Panc1 (cell line): ENCODE measurements at places on chromosomes 1 and 21. TPM values are rescaled to one million over a fixed set of nuclear protein-coding genes. Genes with fewer than 3 reads are reported as not detected.

- DNase-seq = no peak
Measured at GRCh38 chr1:93346421-93346993, 800 bp downstream of the DR1 start.

The LCA5L gene
- 0.87 TPM for total RNA-seq

- no peak for DNase-seq
Measured at GRCh38 chr21:42721341-42721824, 68.0 kb downstream of the PDE9A start.

The SPRR2E gene
- total RNA-seq = not detected

DNA sequence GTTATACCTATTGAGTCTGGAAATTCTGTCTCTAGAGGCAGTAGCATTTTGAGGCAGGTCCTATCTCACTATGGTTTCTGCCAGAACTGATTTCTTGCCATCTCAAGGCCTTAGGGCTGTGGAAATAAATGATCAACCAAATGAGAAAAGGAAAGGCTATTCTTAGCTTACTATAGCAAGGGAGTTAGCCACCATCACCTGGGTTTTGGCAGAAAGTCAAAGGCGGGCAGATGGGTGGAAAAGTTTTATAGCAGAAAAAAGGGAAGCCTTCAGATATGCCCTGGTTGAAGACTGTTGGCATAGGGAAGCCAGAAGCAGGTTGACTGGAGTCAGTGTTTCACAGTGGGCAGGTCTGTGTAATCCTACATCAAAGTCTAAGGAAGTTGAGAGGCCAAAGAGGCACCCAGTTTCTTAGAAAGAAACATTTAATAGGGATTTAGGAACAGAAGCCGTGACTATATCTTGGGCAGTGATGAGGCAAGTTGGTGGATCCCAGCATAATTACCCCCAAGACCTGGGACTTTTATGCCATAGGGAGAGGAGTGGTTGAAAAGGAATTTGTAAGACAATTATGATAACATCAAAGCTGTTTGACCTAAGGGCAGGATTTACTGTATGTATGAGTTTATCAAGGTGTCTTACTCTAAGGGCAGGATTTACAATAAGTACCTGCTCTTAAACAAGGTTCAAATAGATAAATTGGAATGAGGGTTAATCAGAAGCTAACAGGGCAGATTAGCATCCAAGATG lies 29.7 kb downstream of the CTH start:
- no peak for DNase-seq

- DNase-seq = no peak
Measured at GRCh38 chr1:3880429-3881192, 19.5 kb downstream of the C1orf174 start.

The OR14A2 gene
- total RNA-seq = not detected

The DNAJB4 gene
- total RNA-seq = 14.9 TPM

- DNase-seq = no peak
Measured at GRCh38 chr1:116334015-116334547, 39.0 kb upstream of the ATP1A1 start.

DNA sequence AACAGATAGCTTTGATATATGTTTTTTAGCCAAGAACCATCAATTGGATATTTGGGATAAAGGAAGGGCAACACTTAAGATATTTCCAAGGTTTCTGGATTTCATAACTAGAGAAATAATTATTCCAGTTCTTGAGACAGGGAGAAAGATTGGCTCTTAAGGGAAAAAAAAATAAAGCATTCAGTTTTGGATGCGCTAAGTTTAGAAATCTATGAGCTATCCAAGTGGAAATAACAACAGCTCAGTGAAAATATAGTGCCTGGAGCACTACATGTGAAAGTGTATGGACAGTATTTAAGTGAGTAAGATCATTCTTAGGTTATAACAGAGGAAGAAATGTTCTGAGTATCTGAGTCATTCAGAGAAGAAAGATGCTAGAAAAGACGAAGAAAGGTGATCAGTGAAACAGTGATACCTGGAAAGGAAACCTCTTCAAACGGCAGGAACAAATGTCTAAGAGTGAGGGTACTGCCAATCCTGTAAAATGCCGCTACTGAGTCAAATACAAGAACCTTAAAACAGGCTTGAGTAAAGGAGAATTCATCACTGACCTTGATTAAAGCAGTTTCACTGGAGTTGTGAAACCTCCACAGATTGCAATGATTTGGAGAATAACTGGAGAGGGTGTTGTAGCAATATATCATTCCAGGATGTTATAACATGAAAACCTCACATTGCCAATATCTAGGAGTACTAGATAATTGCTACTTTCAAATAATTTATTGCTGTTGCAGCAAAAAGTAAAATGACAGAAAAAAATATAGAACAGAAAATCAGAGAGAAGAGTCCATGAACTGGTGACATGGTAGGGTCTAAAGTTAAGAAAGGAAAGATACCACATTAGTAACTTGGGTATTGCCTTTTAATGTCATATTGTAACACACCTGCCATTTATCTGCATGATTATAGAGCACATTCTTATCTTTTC lies 482.1 kb upstream of the RGS18 start:
- no peak for DNase-seq

DNA sequence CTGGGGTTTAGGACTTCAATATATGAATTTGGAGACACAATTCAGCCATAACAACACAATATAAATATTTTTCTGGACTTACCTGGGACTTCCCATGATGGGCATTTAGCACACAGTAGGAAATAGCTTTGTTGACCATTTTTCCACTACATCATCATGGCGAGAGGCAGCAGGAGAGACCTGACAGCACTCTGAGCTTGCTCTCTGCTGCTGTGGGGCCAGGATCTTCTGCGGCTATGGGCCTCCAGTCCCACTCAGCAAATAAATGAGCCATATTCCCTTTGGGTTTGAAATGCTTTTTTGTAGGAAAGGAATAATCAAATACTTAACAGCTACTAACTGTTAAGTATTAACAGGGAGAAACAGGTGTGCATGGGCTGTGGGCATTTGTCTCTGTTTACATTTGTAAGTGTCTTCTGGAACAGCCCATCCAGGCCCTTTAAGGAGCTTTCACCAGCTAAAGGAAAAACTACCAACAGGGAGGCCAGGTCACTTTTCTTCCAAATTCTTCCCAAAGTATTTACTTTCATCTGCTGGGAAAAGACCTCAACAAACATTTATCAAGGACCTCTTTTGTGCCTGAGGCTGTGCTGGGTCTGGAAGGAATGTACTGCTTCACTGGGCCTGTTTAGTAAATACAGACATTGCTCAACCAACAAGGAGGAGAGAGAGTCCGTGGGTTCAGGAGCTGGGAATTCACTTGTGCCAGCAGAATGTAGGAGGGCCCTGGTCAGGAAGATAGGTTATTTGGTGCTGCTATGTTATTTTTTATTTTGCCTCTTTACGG lies 133.2 kb downstream of the LRIG2 start:
- DNase-seq = no peak

The ETV3L gene
- total RNA-seq = not detected

- no peak for DNase-seq
Measured at GRCh38 chr1:3727042-3727824, 25.0 kb upstream of the CCDC27 start.

DNA sequence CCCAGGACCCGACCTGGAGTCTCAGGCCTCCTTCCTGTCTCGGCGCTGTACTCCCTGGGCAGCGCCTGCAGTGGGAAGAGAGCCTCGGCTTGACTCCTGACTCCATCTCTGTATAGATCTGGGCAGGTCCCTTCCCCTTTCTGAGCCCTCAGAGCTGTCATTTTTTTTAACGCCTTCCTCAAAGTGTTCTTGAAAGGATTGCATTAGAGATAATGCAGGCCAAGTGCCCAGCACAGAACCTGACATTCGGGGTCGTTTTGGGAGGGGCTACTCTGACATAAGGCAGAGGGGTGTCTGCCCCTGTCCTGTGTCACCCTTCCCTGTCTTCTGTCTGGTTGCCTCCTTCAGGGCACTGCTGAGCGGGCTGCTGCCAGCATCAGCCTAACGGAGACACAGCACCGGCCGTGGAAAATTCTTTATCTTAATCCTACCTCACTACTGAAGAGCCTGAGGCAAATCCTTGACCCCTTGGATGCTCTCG lies 271.6 kb downstream of the TRABD2B start:
- no peak for DNase-seq

DNA sequence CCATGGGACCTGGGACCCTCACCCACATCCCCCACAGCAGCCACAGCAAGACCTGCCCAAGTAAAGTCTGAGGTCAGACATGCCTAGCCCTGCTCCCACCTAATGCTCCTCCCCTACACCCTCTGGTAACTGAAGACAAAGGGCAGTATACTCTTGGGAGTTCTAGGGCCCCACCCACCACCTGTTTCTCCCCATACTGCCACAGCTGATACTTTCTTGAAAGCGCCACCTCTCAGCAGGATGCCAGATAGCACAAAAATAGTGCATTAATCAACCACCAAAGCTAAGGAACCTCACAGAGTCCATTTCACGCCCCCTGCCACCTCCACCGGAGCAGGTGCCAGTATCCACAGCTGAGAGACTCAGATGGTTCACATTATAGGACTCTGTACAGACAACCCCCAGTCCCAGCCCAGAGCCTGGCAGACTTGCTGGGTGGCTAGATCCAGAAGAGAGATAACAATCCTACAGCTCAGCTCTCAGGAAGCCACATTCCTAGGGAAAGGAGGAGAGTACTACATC lies 238.1 kb downstream of the LRRC40 start:
- no peak for DNase-seq

The SIPA1L2 gene
- total RNA-seq = 5.2 TPM

GRCh38 chr1:39642796-39643195 lies 3.4 kb upstream of the HEYL start:
- DNase-seq = no peak

GRCh38 chr1:24451746-24452145 lies 36.1 kb downstream of the NIPAL3 start:
- DNase-seq = no peak

DNA sequence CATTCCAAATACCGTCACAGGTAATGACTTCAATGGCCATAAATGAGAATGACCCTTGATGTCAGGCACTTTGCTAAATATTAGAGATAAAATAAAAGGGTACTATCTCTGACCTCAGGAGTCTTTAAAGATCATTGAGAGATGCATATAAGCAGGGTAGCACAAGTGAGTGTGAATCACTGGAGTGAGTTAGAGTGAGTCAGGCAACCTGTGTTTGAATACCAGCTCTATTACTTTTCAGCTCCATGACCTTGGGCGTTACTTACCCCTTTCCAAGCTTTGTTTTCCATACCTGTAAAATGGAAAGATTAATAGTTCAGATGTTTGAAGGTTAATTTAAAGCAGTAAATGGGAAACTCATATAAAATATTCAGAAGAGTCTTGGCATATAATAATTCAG lies 1058.0 kb upstream of the ADGRL4 start:
- peak; percentile 53 for DNase-seq

GRCh38 chr1:116115476-116116439 lies 4.6 kb downstream of the MAB21L3 start:
- DNase-seq = no peak

DNA sequence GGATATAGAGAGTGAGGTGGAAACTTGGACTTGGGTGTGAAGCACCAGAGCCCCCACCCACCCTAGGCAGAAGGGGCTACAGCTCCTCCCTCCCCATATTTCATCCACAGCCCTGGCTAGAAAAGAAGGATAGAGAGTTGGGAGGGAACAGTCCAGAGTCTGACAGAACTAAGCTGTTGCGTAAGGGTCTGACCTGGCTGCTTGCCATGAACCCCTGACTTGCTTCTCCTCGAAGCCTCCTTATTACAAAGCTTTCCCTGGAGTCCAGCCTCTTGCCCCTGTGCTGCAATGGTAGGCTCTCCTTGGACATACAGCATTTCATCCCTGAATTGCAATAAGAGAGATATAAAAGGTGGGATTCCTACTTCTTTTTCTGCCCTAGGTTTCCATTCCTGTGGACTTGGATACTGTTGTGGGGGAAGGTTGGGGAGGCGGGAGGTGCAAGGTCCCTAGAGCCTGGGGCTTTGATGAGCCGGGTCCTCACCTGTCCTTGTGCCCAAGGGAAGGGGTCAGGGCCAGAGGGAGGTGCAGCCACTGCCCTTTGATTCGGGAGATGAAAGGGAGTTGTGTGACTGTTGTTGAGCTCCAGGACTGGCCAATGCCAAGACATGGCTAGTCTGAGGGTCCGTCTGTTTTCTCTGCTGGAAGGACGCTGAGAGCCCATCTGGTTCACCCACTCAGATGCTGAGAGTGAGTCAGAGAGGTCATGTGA lies 2.7 kb downstream of the RHBG start:
- no peak for DNase-seq

The OR2T33 gene
- total RNA-seq = not detected

The GFI1 gene
- 0.49 TPM for total RNA-seq

DNA sequence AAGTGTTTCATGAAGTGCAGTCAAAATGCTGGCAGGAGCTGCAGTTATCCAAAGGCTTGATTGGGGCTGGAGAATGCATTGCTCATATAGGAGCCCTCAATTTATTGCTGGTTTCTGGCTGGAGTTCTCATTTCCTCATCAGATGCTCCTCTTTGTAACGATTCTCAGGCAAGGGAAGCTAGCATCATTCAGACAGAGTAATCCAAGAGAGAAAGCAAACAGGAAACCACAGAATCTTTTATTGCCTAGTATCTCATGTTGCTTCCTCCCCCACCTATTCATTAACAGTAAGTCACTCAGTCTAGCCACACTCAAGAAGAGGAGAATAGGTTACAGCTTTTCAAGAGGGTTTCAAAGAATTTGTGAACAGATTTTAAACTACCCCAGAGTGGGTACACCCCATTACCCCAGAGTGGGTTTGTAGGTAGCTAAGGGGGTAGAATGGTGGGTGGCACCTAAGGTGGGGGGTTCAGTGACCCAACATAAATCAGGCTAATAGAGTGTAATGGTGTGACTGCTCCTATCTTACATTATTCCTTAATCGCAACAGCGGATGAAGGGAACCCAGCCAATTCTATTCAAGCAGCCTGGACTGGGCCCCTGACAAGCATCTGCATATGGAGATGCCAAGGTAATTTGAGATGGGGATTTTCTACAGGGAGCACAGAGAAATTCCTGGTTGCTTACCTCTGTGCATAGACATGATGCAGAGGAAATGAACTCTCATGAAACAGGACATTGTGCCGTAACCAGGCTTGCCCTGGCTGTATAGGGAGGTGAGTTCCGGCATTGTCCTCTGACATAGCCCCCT lies 67.1 kb downstream of the KCNJ15 start:
- DNase-seq = no peak

DNA sequence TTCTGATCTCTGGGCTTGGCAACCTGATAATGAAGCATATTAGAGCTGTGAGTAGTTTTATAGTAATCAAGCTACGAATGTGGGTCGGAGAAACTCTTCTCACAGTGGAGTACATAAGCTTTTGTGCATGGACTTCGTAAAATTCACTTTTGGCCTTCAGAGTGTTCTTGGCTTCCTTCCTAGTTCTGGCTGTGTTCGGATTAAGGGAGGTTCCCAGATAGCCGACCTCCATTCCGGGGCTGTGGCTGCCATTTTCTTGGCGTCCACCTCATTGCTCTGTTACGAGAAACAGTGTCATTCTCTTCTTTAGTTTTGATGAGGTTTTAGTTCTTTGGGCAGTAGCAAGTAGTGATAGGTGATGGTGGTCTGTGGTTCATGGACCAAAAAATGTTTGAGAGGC lies 26.3 kb downstream of the CAMTA1 start:
- DNase-seq = no peak

- no peak for DNase-seq
Measured at GRCh38 chr1:186340772-186341171, 34.3 kb downstream of the TPR start.

The SERTAD4 gene
- total RNA-seq = 0.31 TPM

- no peak for DNase-seq
Measured at GRCh38 chr1:18045621-18046020, 62.0 kb upstream of the IGSF21 start.

- DNase-seq = no peak
Measured at GRCh38 chr1:182337736-182338571, 53.6 kb downstream of the GLUL start.

- DNase-seq = no peak
Measured at GRCh38 chr1:246724731-246725095, 504 bp downstream of the SCCPDH start.

The WDR64 gene
- not detected for total RNA-seq

GRCh38 chr1:205343431-205344065 lies 13.2 kb downstream of the KLHDC8A start:
- DNase-seq = no peak
